ENCODE measurements at places on chromosomes 12 and 14.

- DNase-seq = no peak
Measured at GRCh38 chr14:94173471-94173884, 644 bp upstream of the PPP4R4 start.

GRCh38 chr12:127485528-127485927 is 781.4 kb upstream of the TMEM132C start:
- no peak for DNase-seq

DNA sequence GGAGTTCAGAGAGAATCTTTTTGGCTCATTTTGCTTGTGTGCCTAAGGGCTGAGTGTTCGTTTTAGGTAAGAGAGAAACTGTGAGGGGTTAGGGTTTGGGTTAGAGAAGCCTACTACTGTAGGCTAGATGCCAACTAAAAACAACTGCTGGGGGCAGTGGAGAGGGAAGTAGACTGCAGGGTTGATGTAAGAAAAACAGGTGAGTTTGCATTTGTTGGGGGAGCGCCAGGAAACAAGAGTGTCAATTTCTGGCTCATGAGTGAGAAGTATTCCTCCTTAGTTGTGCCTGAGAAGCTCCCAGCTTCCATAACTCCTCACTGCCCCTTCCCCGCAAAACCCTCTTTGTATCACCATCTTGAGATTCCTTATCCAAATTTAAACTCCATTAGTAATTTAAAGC is 92.3 kb downstream of the DERA start:
- DNase-seq = peak; percentile 35

DNA sequence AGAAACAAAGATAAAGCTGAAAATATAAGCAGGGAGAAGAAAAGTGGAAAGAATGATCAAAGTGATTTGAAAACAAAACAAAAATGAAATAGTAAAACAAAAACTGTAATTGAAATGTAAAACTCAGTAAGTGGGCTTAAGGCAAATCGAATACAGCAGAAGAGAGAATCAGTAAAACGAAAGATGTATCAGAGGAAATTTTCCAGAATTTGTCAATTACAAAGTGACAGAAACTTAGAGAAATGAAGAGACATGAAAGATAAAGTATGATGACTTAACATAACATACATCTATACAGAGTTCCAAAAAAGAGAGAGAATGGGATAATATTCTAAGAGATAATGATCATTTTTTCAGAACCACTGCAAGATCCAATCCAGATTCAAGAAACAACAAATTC is 10.5 kb downstream of the ZFC3H1 start:
- no peak for DNase-seq

- DNase-seq = no peak
Measured at GRCh38 chr14:105927096-105928060, 401.0 kb downstream of the TMEM121 start.

- no peak for DNase-seq
Measured at GRCh38 chr12:6093764-6094163, 30.7 kb downstream of the VWF start.

- no peak for DNase-seq
Measured at GRCh38 chr12:116773276-116773731, 35.2 kb downstream of the RNFT2 start.

- DNase-seq = no peak
Measured at GRCh38 chr14:96184737-96185136, 19.9 kb upstream of the BDKRB2 start.

DNA sequence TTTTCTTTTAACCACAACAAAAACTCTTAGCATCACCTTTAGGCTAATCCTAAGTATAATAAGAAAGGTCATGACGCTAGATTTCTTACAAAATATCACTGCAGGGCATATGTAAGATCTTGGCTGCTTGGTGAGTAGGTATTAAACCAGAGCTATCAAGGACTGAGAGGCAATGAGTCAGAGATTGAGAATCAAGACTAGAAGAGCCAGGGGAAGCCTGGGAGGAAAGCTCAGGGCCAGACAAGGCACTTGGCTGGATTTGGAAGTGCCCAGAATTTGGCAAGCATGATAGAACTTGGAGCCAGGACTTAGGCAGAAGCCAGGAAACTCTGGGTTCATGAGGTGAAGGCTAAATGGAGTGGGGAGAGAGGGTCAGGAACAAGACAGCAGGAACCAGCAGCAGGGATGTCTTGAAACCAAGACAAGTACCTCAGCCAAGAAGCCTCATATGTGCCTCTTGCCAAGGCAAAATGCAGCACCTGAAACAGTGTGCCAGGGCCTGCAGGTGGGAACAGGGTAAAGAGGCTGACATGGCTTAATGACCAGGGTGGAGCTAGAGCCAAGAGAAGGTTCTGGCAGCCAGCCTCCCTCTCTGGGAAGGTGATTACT is 49.9 kb downstream of the PTHLH start:
- DNase-seq = no peak

DNA sequence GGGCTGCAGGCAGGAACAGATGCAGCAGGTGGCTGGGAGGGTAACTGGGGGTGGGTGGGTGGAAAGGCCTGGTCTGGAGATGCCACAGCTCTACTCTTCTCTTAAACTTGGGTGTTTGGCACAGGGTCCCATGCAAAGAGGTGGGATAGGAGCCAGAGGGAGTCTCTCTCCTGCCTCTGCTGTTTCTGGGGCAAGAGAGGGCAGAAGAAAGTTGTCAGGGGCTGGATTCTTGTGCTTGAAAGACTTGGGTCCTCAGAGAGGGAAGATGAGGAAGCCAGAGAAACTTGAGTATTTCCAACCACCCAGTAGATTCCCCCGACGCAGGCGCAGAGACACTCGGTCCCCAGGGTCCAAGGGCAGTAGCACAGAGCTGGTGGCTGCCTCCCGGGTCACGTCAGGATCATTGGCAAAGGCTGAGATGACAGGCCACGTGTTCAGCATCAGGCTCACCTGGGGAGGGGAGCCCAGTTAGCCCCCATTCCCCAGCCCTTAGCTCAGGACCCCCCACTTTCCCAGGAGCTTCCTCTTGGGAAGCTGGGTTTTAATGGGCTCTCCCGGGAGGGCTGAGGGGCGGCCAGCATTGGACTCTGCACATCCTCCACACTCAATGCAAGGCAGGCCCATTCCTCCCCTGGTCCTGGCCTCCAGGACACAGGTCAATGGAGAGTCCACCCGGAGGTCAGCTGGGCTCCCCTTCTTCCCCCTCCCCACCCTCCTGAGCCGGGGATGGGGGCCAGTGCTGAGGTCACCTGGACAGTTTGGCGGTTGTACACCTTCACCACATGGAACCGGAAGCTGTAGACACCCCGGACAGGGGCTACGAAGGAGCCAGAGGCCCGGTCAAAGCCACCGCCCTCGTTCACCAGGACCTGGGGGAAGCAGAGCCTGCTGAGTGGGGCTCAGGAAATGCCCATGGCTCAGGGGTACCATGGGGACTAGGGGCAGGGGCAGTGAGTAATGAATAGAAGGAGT is 1.6 kb downstream of the CBLN3 start:
- DNase-seq = no peak

DNA sequence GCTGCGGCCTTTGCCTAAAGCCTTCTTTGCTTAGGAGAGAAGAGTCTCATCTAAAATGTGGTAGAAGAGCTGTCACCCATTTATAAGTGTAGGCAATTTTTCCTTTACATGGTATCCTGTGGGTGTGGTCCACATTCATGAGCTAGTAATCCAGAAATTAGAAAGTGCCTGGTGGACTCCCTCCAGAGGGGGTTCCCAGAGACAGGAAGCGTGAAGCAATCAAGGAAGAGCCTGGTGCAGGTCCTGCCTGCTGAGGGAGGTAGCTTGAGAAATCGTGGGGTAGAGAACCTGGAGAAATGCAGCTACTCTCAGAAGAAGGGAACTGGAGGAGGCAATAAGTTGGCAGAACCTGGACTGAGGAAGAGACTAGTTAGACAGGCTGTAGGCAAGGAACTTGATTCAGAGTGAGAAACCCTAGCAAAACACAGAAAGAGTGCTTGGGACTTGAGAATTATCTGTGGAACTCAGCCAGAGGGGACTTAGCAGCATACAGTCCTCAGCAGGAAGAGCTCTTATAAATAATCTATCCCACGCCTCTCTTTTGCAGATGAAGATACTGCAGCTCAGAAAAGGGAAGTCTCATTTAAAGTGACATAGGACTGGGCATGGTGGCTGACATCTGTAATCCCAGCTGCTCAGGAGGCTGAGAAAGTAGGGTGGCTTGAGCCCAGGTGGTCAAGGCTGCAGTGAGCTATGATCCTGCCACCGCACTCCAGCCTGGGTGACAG is 182.4 kb upstream of the CCND2 start:
- DNase-seq = no peak

- no peak for DNase-seq
Measured at GRCh38 chr12:88750867-88751543, 170.7 kb upstream of the KITLG start.

DNA sequence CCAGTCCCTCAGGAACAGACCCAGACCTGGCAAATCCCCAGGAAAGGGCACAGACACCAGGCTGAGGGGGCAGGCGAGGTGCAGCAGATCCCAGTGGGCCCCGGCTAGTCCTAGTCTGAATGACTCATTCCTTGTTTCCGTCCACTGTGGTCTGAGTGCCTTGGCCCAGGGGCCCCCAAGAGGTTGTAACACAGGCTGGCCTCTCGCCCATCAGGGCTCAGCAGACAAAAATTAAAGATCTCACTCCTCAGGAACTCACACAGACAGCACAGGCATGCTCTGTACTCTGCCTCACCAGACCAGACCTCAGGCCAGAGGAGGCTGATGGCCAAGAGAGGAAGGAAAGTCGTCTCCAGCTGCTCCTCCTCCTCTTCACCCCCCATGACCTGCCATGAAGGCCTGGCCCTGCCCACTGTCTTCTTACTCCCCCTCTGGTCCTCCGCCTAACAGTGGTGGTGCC is 7.7 kb upstream of the LTBP2 start:
- no peak for DNase-seq

Measured in NCI-H1105 treated with DMSO at 0.1 percent for 48 hours (cell line).